ENCODE measurements at places on chromosomes 4 and X.

- DNase-seq: no peak
Measured at GRCh38 chr4:120354381-120354780, 287.7 kb upstream of the MAD2L1 start.

DNA sequence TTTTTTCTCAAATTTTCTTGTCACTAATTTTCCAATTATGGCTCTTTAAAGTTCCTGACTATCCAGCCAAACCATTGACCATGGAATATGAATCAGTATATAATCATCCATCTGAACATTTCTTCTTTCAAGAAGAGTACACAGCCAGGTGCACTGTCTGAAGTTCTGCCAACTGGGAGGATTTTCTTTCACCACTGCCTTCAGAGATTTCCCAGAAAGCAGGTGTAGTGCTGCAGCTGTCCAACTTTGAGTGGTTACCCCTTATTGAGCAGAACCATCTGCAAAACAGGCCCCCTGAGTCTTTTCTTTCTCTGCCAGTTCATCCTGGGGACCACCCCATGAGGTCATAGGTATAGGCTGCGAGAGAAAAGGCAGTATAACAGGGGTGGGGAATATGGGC, 1213.2 kb downstream of the RAPGEF2 start:
- DNase-seq: no peak

- peak; percentile 63 for DNase-seq
Measured at GRCh38 chrX:12894074-12895030, 12.1 kb upstream of the TLR8 start.

DNA sequence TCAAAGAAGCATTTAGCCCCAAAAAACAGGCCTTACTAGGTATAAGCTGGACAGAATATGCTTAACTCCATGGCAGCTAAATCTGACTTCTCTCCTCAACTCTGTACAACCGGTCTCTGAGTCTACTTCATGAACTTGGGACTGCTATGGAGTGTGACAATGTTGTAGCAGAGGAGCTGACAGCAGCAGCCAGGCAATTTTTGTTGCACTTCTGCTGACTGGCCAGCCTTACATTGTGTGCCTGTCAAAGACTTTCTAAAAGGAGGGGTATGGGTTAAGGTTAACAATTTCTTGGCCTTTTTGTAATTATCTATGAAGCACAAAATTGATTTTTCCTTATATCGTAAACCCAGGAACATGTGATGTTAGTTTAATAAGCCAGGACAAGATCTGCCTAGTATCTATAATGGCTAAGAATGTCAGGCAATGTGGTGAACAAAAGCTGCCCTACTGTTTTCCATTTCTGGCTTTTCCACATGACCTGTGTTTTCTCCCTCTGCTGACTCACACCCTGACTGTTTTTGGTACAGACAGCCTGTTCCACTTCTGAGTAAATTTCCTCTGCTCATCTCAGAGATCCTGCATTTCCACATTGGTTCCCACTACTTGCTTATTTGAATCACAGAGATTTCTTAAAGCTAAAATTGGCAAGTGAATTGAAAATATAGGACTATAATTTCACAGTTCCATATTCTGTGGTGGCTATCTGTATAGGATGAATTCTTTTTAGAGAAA, 9.3 kb downstream of the NOX1 start:
- DNase-seq: peak; percentile 7

- no peak for DNase-seq
Measured at GRCh38 chr4:28179126-28179525, 1318.5 kb downstream of the STIM2 start.

DNA sequence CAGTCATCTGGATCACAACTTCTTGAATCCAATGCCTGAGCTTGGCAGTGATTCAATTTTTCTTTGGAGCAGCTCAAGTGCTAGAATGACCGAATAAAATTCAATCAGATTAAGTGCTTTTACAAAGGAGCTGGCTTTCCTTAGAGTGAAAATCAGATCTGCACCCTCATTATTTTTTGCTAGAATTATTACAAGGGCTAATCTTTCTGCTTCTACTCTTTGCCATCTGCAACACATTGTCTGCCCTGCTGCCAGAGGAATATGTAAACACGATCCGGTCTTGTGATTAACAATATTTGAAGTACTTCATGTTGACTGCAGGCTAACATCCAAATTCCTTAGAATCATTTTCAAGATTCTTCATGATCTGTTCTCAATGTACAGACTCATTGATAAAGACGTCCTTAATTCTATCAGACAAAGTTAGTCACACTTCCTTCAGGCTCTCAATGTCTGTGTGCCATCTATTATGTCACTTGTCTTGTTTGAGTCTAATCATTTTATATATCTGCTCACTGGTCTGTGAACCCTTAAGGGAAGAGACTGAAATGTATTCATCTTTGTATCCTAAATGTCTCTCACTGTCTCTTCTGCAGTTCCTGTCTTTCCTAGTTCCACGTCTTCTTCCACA, 531.2 kb downstream of the GALNTL6 start:
- DNase-seq: no peak

- no peak for DNase-seq
Measured at GRCh38 chr4:78065508-78066192, 8.5 kb downstream of the FRAS1 start.

DNA sequence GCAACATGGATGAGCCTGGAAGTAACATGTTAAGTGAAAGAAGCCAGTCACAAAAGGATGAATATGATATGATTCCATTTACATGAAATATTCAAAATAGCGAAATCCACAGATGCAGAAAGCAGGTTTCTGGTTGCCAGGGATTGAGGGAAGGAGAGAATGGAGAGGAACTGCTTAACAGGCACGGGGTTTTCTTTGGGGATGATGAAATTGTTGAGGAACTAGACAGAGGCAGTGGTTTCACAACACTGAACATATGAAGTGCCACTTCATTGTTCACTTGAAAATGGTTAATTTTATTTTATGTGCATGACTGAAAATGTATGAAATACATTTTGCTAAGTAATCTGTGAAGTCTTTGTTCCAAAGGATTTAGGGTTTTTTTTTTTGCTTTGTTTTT, 182.5 kb upstream of the TBL1X start:
- DNase-seq: peak; percentile 55

GRCh38 chr4:1246111-1246881, 2.6 kb downstream of the CTBP1 start:
- no peak for DNase-seq

DNA sequence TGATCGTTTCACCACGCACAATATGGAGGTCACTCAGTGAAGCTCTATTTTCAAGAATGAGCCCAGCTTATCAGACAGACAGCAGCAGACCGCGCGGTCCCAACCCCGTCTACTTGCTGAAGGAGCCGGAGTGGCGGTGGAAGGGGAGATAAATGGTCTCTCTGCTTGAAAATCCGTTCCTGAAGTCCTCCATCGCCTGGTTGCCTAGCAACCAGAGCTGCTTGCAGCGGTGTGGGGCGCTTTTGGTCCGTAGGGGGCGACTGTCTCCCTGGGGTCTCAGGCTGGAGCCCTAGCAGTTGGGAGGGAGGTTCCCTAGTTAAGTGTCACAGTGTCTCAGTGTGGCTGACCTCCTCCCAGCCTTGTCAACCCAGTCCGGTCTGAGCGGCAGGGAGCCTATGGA, 8.3 kb upstream of the DLG3 start:
- peak; percentile 20 for DNase-seq

- no peak for DNase-seq
Measured at GRCh38 chr4:3176367-3177229, 72.4 kb upstream of the MSANTD1 start.

DNA sequence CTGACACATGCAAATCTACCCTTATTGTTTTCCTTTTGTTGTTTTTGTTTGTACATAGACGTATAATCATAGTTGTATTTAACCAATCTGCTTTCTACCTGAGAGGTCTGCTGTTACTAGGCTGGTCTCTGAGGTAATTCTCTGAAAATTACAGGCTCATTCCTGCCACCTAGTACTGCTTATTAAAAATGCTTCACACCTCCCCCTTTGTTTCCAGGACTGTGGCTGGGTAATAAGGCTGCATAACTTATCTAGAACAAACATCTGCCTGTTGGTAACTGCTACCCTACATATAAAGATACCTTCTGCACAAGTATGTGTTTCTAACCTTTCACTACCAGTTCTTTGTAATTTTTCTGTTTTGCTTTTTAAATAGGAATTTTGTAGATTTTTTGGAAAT, 34.2 kb downstream of the COX7B2 start:
- DNase-seq: peak; percentile 93

DNA sequence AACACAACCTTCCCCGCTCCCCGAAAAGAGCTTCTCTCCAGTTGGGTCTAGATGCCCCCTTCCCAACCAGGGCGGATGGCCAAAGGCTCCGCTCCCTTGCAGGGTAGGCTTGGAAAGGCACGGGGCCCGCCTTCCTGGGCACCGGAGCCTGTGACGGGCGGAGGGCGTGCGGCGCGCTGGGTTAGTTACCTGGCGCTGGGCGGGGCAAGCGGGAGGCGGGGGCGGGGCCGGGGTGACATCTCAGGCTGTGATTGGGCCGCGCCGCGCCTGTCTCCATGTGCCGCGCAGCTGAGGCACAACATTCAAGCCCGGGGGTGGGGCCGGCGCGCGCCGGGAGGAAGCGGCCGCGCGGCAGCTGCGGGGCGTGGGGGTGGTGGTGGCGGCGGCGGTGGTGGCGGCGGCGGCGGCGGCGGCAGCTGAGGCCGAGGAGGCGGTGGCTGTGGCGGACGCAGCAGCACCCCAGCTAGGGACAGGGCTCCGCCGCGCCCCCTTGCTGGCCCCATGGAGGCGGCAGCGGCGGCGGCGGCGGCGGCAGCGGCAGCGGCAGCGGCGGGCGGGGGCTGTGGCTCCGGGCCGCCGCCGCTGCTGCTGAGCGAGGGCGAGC, at the start of gene REPS2:
TSS of gene REPS2 (plus strand) at position 298 of the 604 bp plus-strand sequence. CDS start at position 502, 204 bp downstream.
- DNase-seq: peak; percentile 75

- DNase-seq: no peak
Measured at GRCh38 chr4:145690610-145691009, 10.7 kb downstream of the C4orf51 start.

DNA sequence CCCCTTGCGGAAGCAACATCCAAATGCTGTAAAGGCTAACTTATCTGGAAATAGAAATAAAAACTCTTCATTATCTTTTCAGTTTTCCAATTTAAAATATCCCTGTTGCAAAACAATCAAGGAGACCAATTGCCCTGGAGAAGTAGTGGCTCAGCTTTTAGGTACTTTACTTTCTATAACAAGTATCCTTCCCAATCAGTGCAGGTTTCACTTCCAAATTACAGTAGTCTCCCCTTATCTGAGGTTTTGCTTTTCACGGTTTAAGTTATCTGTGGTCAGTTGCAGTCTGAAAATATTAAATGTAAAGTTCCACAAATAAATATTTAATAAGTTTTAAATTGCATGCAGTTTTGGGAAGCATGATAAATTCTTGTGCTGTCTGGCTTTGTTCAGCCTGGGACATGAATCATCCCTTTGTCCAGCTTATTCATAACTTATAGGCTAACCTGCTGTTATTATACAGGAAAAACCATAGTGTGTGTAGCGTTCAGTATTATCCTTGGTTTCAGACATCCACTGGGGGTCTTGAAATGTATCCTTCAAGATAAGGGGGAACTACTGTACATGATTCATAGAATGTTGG, 973.1 kb upstream of the GRID2 start:
- DNase-seq: no peak

GRCh38 chr4:52951016-52951415, 88.9 kb downstream of the RASL11B start:
- no peak for DNase-seq

DNA sequence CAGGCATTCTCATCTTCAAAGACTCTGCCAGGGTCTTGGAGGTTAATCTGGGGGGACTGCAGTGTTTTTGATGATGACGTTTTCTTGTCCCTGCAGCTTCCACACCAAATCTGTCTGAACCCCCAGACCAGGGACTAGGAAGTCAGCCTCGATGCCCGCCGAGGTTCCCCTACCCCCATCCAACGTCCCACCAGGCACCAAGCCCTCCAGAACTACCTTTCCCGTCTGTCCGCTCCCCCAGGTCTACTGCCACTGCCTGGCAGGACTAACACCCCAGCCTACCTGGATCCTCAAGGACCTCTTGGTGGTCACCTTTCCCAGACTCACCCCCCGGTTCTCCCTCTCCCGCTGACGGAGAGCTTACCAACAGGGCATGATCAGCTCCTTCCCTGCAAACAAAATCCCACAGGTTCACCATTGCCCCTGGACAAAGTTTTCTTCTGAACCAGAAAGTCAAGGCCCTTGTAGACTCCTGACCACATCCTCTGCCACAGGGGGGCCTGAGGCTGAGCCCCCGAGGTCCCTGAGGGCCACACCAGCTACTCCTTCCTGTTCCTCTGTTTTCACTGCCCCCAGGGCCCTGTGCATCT, 40.9 kb downstream of the HMX1 start:
- no peak for DNase-seq

- no peak for DNase-seq
Measured at GRCh38 chrX:104935581-104935980, 284.9 kb downstream of the TEX13A start.

DNA sequence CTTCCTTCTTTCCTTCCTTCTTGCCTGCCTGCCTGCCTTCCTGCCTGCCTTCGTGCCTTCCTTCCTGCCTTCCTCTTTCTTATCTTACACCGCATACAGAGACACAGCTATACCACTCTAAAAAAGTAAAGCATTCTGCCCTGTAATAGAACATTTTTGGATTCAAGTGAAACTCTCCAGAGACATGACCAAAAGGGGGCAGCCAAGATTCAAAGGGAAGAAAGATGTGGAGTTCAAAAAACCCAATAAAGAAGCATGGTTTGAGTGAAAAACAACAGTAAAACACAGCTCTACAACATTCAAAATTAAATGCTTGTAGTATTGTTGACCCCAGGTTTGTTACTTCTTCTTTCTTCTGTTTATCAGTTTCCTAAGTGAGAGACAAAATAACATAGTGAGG, 914.9 kb upstream of the PCDH7 start:
- DNase-seq: peak; percentile 72

GRCh38 chr4:27662426-27662825, 801.8 kb downstream of the STIM2 start:
- DNase-seq: no peak

DNA sequence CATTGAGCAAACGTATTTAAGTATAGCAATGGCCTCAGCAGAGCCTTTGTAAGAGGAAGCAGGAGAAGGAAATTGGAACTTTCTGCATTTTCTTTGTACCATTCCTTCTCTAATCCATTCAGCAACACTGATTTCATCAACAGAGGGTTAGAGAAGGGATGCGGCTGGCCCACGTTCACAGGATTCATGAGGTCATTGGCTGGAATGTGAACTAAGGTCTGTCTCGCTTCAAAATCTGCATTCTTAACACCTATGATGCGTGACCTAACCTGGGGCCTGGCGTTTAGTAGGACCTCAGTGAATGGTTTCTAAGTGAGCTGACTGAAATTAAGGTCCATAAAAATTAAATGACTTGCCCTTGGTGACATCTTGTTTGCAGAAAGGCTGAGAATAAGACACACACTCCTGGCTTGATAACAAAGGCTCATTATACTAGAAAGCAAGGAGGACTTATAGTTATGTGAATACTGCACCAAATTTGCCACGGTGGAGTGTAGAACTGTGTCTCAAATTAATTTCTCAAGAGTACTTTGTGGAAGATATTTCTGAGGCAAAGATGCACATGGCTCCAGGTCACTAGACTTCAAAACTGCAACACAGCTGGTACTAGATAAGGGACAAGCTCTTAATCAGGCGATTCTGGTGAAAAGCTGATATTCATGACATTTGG, 25.4 kb downstream of the FGFBP1 start:
- DNase-seq: no peak

DNA sequence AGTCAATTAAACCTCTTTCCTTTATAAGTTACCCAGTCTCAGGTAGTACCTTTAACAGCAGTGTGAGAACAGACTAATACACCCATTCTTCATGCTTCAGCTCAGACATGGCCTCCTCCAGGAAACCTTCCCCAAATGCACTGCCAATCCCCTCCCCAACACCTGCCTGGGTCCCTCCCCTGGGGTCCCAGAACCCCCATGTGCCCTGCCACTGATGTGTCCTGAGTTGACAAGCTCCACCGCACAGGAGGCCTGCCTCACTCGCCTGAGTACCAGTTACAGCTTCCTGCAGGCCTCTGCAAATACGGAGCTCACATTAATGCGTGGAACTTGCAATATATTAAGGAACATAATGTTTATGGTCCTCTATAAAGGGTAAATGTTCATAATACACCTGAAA, 34.9 kb upstream of the CRMP1 start:
- DNase-seq: no peak
